ENCODE measurements at places on chromosomes 13 and 19.

GRCh38 chr19:14112051-14112808 is 5.3 kb downstream of the PRKACA start:
- no peak for DNase-seq

DNA sequence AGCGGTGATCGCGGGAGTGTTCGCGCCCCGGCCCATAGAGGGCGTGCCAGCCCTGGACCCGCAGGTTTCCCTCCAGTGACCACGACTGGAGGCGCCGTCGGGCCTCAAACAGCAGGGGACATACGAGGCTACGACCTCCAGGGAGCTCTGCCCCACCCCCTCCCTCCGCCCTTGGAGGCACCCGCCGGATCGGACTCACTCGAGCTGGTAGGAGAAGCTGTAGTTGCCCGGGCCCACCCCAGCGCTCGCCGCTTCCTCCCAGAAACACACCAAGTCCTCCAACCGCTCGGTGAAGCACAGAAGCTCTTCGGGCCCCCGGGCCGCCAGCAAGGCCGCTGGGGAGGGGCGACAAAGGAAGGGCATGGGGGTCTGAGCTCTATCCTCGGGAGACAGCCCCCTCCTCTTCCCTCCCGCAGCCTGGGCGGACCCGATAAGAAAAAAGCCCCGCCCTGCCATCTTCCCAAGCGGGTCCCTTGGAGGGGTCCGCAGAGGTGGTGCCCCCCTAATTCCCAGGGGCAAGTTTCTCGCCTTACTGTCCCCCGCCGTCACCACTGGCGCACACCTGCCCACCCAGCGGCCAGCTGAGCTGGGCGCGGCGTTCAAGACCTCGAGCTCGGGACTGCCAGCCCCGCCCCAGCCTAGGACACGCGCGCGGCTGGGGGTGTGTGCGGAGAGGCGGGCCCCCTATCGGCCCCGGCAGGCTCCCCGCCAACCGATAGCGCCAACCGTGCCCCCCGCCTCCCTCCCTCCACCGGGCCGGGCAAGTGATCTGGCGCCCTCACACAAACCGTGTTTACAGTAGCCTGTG is 1.0 kb downstream of the EPOR start:
- DNase-seq, result peak; percentile 13

DNA sequence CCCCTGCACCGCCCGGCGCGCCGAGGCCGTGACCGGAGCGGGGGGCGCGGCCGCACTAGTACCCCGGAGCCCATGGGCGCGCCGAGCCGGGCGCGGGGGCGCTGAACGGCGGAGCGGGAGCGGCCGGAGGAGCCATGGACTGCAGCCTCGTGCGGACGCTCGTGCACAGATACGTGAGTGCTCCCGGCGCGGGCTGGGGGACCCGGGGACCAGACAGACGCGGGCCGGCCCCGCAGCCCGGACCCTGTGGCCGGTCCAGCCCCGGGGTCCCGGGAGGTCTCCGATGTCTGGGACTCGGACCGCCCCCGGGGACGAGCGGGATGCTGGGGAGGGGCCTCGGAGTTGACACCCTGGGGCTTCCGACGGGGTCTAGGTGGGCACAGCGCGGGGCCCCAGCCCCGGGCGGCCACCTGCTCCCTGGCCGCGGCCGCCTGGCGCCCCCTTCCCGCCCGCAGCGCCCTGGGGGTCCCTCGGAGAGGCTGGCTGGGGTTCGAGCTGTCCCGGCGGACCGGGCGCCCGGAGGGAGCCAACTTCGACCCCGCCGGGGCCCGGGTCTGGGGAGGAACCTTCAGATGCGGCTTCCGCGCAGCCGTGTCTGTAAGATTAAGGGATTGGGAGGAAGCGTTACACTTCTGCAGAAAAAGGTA is 568 bp downstream of the ATP11A start:
- no peak for DNase-seq

DNA sequence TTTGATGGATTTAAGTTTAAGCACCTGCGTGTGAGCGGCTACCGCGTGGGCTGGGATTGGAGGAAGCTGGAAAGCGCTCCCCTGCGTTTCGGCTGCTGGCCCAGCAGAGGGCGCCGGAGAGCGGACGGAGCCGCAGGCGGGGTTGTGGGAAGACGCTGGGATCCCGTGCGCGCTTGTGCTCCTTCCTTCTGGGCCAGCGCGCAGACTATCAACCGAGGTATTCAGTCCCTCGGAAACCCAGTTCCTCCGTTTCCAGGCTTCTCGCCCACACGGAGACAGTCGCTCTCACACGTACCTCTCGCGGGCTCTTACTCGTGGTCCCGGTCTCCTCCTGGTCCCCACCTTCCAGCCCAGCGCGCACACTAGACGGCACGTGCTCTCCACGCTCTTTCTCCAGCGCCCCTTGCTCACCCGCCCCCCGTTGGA is 28.8 kb downstream of the EPN1 start:
- DNase-seq, result peak; percentile 23

DNA sequence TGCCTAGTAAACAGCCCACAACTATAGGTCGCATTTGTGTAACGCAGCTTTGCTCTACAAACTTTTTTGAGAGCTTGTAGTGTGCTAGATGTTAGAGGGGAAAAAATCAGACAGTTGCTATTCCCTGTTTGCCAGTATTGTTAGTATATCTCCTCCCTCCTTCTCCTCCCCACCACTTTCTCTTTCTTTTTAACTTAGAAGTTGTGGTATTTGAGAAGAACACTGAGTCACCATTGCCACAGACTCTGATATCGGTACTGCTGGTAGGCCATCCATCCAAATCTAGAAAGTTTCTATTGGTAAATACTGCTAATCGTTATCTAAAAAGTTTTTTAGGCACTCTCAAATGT is 666 bp downstream of the POMP start:
- no peak for DNase-seq

DNA sequence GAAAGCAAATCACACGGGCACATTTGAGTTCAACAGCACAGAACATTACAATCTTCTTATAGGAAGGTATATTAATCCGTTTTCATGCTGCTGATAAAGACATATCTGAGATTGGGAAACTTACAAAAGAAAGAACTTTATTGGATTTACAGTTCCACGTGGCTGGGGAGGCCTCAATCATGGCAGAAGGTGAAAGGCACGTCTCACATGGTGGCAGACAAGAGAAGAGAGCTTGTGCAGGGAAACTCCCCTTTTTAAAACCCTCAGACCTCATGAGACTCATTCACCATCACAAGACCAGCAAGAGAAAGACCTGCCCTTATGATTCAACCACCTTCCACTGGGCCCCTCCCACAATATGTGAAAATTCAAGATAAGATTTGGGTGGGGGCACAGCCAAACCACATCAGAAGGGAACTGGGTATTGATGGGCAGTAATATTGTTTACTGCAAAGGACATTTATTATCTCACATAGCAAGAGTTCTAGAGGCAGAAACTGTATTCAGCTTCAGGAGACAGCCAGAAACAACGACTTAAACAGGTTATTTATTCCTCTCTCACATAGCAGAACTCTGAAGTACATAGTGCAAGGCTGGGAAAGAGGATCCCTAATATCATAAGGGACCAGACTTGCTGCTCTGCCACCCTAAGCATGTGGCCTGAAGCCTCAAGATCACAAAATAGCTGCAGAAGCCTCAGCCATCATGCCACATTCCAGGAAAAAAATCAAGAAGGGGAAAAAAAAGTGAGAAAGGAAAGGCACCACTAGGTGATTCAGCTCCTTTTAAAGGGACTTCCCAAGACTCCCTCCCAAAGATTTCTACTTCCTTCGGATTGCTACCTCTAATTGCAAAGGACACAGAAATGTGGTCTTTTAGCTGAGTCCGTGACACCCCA is 23.1 kb downstream of the FXYD5 start:
- DNase-seq, result no peak

GRCh38 chr13:48578516-48579164 is 45.8 kb upstream of the RCBTB2 start:
- no peak for DNase-seq

DNA sequence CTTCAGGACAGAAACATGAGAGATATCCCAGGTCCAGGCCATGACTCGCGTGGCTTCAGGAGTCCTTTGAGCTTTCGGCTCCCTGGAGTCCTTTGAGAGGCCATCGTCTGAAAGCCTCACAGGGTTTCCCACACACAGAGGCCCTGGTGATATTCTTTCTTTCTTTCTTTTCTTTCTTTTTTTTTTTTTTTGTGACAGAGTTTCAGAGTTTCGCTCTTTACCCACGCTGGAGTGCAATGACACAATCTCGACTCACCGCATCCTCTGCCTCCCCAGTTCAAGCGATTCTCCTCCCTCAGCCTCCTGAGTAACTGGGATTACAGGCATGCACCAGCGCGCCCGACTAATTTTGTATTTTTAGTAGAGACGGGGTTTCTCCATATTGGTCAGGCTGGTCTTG is 5.5 kb downstream of the SIN3B start:
- no peak for DNase-seq

GRCh38 chr13:50629497-50629896 is 214.0 kb downstream of the DLEU7 start:
- no peak for DNase-seq

DNA sequence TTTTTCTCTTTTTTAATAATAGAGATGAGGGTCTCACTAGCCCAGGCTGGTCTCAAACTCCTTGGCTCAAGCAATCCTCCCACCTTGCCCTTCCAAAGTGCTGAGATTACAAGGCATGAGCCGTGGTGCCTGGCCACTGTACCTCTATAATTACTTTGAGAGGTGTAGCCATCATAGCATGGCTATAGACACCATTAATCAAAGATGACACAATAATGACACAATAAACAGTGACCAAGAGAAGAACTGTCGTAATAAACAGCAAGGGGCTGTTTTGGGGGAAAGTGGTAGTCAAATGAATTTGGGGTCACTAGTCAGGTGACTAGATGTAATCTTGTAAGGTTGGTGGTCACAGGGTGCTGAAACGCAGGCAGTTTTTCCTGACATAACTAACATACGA is 30.4 kb downstream of the KLF5 start:
- no peak for DNase-seq

- no peak for DNase-seq
Observed at GRCh38 chr19:38004521-38005223, 97.7 kb downstream of the SIPA1L3 start.

DNA sequence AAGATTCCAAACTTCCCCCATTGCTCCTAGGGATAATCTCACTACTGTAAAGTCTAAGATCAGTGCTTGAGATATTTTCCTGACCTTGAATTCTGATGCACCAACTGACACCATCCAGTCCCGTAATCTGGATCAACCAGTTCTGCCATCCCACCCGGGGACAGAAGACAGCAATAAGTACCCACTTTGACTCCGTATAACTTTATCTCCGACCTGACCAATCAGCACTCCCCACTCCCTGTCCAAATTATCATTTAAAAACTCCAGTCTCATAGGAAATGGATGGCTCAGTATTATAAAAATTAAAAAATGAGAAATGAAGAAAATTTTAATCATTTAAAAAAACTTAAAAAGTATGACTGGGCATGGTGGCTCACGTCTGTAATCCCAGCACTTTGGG is 61.4 kb upstream of the ABCC4 start:
- DNase-seq, result no peak

- peak; percentile 75 for DNase-seq
Observed at GRCh38 chr19:18007044-18007916, 690 bp upstream of the ARRDC2 start.

DNA sequence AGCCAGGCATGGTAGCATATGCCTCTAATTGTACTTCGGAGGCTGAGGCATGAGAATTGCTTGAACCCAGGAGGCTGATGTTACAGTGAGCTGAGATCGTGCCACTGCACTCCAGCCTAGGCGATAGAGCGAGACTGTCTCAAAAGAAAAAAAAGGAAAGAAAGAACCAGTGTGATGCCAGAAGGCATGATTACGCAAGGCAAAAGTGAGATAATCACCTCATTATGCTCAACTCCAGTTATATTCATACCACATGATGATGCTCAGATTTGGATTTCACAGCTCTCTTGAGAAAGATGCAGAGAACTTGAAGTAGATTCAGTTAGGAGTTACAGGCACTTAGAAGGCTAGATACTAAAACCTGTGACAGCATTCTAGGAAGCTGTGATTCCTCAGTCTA is 21.8 kb downstream of the RCBTB1 start:
- no peak for DNase-seq

GRCh38 chr13:95233026-95233635 is 68.1 kb downstream of the ABCC4 start:
- no peak for DNase-seq

DNA sequence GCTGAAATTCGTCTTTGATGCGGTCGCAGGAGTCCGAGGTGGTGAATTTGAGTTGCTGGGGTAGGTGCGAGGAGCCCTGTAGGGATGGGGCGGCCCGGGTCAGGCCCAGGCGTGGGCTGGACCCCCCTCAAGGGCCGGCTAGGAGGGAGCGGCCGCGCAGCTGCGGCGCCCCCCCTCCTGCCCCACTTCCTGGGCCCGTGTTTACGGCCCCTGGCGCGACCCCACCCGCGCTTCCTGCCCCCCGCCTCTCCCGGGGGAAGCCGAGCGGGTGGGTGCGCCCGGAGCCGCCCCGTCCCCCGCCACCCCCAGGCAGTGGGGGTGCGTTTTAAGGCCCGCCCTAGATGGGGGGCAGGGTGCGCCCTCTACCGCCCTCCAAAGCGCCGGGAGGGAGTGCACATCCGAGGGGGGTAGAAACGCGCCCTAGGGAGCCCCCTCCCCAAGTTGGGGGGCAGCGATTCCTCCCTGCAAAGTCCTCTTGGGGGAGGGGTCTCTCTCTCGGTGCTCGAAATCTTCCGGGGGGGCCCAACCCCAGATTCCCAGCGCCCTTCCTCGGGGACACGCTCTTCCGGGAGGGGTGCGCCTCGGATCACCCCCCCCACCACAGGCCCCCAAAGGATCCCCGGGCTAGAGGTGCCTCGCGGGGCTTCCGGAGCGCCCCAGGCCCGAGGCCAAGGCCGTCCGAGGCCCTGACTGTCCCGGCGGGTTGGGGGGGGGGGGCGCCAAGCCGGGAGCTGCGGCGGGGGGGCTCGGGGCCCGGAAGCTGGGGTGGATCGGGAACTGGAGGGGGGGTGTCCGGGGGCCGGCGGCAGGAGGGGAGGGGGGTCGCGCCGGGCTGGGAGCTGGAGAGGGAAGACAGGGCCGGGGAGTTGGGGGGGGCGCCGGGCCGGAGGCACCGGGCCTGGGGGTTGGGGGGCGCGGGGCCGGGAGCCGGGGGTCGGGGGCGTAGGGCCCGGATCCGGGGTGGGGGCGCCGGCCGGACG is 823 bp downstream of the TLE5 start:
- peak; percentile 79 for DNase-seq

- no peak for DNase-seq
Observed at GRCh38 chr19:55098716-55099556, 18.5 kb downstream of the PPP1R12C start.

GRCh38 chr19:45682908-45683307 is 8.8 kb downstream of the SNRPD2 start:
- DNase-seq, result no peak

DNA sequence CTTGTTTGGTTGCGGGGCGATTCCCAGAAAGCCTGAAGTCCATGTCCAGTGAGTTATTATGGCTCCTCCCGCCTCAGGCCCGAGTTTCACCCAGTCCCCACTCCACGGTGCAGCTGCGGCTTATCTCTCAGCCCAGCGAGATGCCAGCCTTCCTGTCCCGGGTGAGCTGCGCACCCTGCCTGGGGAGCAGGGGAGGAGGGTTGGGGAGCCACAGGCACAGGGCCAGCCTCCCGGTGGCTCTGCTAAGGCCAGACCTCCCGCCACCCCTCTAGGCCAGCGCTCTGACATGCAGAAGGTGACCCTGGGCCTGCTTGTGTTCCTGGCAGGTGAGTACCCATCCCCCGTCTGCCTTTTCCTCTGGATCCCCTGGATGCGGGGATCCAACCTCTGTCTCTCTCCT is 3.5 kb downstream of the FXYD3 start:
- DNase-seq, result no peak

Data from activated T-helper 1 cell treated with Interleukin-2 at 50 U/mL for 16 hours (primary cell).